ENCODE measurements at places on chromosomes 12 and 14.
A peak's percentile ranks its signal among the peaks of the same experiment; 100 is the strongest.

GRCh38 chr12:84698576-84699333 lies 213.8 kb downstream of the SLC6A15 start:
- H3K27me3 ChIP-seq = no peaks in the 10 kb centered on the region
- H3K27ac ChIP-seq = no peak overlapping the region
- H3K4me1 ChIP-seq = no peaks in the 10 kb centered on the region
- H3K36me3 ChIP-seq = no peaks in the 10 kb centered on the region

GRCh38 chr14:101772770-101773169 lies 11.3 kb downstream of the PPP2R5C start:
- H3K27ac ChIP-seq = no peak overlapping the region
- peaks cover 25% of the 10 kb centered on the region for H3K4me1 ChIP-seq
- H3K36me3 ChIP-seq = peaks cover 4% of the 10 kb centered on the region
- H3K27me3 ChIP-seq = no peaks in the 10 kb centered on the region

- H3K27ac ChIP-seq = no peak overlapping the region
- no peak for DNase-seq
- H3K36me3 ChIP-seq = peaks cover 3% of the 10 kb centered on the region
- H3K4me1 ChIP-seq = no peaks in the 10 kb centered on the region
Measured at GRCh38 chr12:44127966-44128710, 292.3 kb downstream of the TMEM117 start.

DNA sequence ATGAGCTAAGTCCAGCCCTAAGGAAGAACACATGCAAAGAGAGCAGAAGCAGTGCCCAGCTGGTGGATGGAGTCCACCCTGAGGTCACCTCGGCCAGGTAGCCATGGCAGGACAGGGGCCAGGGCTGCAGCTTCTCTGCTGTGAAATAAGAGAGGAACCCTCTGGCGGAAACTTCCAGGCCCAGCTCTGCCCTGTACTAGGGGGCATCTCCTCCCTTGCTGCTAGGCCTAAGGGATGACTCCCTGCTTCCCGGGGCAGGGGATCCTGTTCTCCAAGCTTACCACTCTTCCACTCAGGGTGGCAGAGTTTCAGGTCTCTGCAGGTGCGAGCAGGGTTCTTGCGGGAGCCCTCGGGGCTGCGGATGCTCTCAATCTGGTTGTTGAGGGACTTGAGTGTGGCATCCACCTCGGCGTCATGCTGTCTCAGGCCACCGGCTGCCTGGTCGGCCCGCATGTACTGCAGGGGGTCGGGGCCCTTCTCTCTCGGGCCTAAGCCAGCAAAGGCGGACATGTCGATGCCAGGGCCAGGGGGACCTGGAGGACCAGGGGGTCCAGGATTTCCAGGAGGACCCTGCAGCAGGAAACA lies 11.7 kb downstream of the TMEM106C start:
- H3K27ac ChIP-seq = no peak overlapping the region
- H3K36me3 ChIP-seq = no peaks in the 10 kb centered on the region
- no peaks in the 10 kb centered on the region for H3K27me3 ChIP-seq
- no peaks in the 10 kb centered on the region for H3K4me1 ChIP-seq
- no peak overlapping the region for H3K4me3 ChIP-seq

DNA sequence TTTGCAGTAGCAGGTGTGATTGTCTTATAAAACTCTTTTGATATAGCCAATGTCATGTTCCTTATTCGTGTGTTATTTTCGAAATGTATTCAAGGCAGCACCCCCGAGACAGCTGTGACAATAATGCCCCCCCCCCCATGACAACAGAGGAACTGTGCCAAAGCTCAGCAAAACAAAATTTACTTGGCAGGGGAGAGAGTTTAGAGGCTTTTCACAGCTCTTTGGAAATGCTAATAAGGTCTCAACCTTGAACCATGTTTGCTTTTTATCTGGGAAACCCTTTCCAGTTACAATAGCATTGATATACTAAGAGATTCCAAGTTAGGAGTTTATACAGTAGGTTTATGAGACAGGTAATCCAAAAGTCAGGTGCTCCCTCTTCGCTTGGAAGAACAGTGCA lies 56.4 kb upstream of the USP44 start:
- no peaks in the 10 kb centered on the region for H3K36me3 ChIP-seq
- no peak overlapping the region for H3K4me3 ChIP-seq
- H3K27ac ChIP-seq = no peak overlapping the region
- no peak for DNase-seq
- peaks cover 7% of the 10 kb centered on the region for H3K27me3 ChIP-seq

- H3K27ac ChIP-seq = no peak overlapping the region
- no peak overlapping the region for H3K4me3 ChIP-seq
- no peaks in the 10 kb centered on the region for H3K36me3 ChIP-seq
Measured at GRCh38 chr12:42809226-42809625, 219.7 kb upstream of the PRICKLE1 start.

DNA sequence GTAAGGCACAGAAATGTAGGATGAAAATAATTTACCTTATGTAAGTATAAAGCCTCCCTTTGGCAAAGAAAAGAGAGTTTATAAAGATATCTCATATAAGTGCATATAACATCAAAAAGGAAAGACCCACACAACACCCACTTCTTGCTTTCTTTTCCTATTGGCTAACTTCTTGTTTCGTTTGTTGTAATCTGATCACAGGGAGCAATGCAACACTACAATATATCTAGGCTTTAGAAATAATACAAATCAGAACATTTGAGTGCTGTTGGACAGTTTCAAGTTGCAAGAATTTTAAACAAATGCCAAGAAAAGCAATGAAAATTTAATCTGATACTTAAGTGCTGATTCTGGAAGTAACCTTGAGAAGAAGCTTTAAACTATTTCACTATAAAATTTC lies 1.3 kb downstream of the FGD6 start:
- peaks cover 33% of the 10 kb centered on the region for H3K4me1 ChIP-seq
- H3K36me3 ChIP-seq = peaks cover 10% of the 10 kb centered on the region
- peaks cover 12% of the 10 kb centered on the region for H3K27me3 ChIP-seq
- DNase-seq = no peak
- peak overlapping the region; percentile 98 for H3K4me3 ChIP-seq
- no peak overlapping the region for H3K27ac ChIP-seq

- no peak for DNase-seq
- H3K4me1 ChIP-seq = no peaks in the 10 kb centered on the region
- H3K27ac ChIP-seq = no peak overlapping the region
Measured at GRCh38 chr14:96139169-96139568, 65.5 kb upstream of the BDKRB2 start.

DNA sequence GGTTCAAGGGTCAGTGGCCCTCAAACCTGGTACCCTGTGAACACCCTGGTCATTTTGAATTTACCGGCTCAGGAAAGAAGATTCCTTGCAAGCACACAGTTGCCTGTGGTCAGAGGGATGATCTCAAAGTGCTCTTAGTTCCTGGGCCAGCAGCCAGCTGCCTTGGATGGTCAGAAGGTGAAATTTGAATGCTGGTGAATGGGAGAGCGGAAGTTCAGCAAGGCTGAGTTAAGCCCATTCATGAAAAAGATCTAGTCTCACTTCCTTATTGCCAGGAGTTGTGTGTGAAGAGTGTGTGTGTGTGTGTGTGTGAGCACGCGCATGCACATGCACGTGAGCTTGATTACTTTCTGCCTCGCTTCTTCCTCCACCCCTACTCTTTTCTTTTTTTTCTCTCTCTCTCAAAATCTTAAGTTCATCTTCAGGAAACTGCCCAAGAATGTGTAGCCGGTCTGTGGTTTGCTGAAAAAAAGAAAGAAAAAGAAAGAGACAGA lies 155.5 kb upstream of the CCND2 start:
- peak overlapping the region; percentile 89 for H3K27ac ChIP-seq
- H3K4me1 ChIP-seq = peaks cover 67% of the 10 kb centered on the region
- H3K36me3 ChIP-seq = no peaks in the 10 kb centered on the region
- peak overlapping the region; percentile 65 for H3K4me3 ChIP-seq
- H3K27me3 ChIP-seq = no peaks in the 10 kb centered on the region
- DNase-seq = no peak

DNA sequence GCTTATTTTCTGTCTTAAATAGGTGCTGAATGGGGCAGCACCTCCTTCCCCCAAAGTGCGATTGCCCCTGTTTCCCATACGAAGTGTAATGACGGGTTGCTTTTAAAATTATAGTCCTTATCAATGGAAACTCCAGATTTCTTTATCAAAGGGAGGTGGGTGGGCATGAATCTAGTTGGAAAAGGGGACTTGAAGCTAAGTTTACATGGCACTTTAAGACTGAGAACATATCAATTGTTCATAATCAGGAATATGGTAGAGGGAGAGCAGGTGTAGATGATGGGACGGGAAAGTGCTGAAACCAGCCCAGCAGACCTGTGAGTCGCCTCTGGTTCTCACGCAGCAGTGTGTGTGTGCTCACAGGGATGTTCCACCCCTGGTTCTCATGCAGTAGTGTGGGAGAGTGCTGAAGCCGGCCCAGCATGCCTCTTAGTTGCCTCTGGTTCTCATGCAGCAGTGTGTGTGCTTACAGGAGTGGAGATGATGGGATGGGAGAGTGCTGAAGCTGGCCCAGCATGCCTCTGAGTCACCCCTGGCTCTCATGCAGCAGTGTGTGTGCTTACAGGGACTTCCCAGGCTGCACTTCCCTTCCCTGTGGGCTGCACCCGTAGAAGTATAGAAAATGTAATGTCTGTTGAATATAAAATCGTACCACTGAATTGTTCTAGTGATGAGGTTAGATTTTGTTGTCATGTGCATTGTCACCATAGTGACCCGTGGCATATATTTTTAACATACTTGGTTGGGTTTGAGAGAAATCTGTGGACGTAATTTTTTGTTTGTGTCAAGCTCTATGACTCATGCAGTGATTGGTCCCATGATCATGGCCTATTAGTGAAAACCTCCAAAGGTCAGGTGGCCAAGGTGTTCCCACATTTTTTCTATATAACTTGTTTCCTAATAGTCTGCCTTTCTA lies 51.6 kb downstream of the GPATCH2L start:
- H3K4me3 ChIP-seq = no peak overlapping the region
- H3K27ac ChIP-seq = no peak overlapping the region
- no peaks in the 10 kb centered on the region for H3K27me3 ChIP-seq
- no peak for DNase-seq

- H3K4me1 ChIP-seq = peaks cover 4% of the 10 kb centered on the region
- peaks cover 47% of the 10 kb centered on the region for H3K27me3 ChIP-seq
- no peak overlapping the region for H3K27ac ChIP-seq
- no peaks in the 10 kb centered on the region for H3K36me3 ChIP-seq
Measured at GRCh38 chr14:104845834-104846441, 19.1 kb upstream of the CEP170B start.

DNA sequence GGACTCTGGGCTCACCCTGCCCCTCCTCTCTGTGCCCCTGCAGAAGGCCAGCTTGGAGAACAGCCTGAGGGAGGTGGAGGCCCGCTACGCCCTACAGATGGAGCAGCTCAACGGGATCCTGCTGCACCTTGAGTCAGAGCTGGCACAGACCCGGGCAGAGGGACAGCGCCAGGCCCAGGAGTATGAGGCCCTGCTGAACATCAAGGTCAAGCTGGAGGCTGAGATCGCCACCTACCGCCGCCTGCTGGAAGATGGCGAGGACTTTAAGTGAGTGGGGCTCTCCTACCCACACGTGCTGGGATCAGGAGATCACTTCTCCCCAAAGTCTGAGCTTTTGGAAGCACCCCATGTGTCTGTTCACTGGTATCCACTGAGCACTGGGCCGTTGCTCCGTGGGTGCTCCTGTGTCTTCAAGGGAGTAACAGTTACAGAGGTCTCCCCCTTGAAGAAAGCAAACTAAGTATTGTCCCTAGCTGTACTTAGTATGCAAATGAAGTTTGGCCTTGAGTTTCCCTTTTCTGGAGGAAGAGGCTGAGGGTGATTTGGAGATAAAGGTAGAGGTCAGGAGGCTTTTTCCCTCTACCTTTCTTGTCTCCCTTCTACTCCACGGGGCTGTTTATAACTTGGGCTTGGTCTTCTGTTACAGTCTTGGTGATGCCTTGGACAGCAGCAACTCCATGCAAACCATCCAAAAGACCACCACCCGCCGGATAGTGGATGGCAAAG lies 3.3 kb downstream of the KRT18 start:
- no peaks in the 10 kb centered on the region for H3K36me3 ChIP-seq
- no peak overlapping the region for H3K27ac ChIP-seq
- H3K27me3 ChIP-seq = no peaks in the 10 kb centered on the region
- H3K4me3 ChIP-seq = no peak overlapping the region
- H3K4me1 ChIP-seq = peaks cover 7% of the 10 kb centered on the region

- no peak overlapping the region for H3K4me3 ChIP-seq
Measured at GRCh38 chr12:123607756-123608155, 5.9 kb downstream of the DDX55 start.

DNA sequence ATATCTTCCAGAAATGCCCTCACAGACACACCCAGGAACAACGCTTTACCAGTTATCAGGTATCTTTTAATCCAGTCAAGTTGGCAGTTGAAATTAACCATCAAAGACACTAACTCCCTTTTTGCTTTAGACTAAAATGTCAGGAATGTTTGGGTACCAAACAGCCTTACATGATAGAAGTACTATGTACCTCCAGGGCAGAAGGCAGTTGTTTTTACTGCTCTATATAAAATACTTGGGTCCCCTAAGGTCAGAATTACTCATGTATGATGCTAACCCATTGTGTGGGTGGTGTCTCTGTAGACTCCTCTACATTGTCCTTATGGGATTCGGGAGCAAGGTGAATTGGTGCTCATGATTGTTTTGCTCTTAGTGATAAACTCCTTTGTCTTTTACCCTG lies 492.5 kb upstream of the FLRT2 start:
- DNase-seq = no peak
- H3K27me3 ChIP-seq = no peaks in the 10 kb centered on the region
- no peaks in the 10 kb centered on the region for H3K36me3 ChIP-seq
- H3K4me3 ChIP-seq = no peak overlapping the region

DNA sequence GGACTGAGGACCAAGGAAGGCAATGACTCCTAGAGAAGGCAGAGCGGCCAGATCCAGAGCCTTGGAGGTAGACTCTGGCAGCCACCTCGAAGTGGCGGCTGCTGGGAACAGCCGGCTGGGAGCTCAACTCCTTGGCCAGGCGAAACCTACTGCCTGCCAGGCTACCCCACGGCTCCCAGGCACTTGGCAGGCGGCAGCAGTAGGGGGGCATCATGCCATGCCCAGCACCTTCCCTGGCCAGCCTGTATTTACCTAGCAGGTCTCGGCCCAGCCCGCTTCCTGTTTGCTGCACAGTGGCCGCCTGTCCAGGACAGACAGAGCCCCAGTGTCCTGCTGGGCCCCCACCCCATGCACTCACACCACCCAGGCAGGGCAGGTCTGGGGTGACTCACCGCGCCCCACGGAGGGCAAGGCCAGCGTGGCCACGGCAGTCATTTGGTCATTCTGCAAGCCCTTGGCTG lies 10.2 kb downstream of the TRPV4 start:
- no peaks in the 10 kb centered on the region for H3K36me3 ChIP-seq
- no peak overlapping the region for H3K27ac ChIP-seq
- H3K4me3 ChIP-seq = no peak overlapping the region
- no peak for DNase-seq

GRCh38 chr12:98295681-98296080 lies 219.7 kb upstream of the TMPO start:
- H3K4me1 ChIP-seq = no peaks in the 10 kb centered on the region
- peaks cover 13% of the 10 kb centered on the region for H3K27me3 ChIP-seq
- DNase-seq = no peak
- H3K4me3 ChIP-seq = no peak overlapping the region

- H3K36me3 ChIP-seq = peaks cover 2% of the 10 kb centered on the region
- peaks cover 19% of the 10 kb centered on the region for H3K4me1 ChIP-seq
- H3K27ac ChIP-seq = no peak overlapping the region
- DNase-seq = peak; percentile 10
- peaks cover 33% of the 10 kb centered on the region for H3K27me3 ChIP-seq
Measured at GRCh38 chr12:12266389-12266872, 413 bp downstream of the LRP6 start.

GRCh38 chr14:80602946-80603345 lies 338.6 kb downstream of the CEP128 start:
- no peak overlapping the region for H3K27ac ChIP-seq
- no peak for DNase-seq
- H3K36me3 ChIP-seq = peaks cover 6% of the 10 kb centered on the region
- H3K27me3 ChIP-seq = no peaks in the 10 kb centered on the region
- H3K4me1 ChIP-seq = no peaks in the 10 kb centered on the region
- H3K4me3 ChIP-seq = no peak overlapping the region
